ENCODE measurements at places on chromosomes 7 and 10. TPM values are rescaled to one million over a fixed set of nuclear protein-coding genes. Genes with fewer than 3 reads are reported as not detected.

DNA sequence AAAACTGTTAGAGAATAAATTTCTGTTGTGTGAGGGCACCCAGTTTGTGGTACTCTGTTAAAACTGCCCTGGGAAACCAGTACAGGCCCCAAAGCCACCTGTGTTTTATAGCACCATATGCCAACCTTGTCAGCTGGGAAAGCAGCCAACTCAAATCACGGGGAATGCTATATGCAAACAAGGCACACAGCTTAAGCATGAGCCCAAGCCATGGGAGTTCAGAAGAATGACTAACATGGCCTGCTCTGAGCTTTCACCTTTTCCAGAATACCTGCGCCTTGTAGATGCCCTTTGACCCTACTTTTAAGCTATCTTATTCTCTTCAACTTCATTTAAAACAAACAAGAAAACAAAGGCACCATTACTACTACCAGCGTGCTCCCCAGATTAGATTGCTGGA, 5.5 kb upstream of the SLC25A13 start:
- H3K36me3 ChIP-seq: no peaks in the 10 kb centered on the region
- H3K4me3 ChIP-seq: no peak overlapping the region
- H3K4me1 ChIP-seq: peaks cover 6% of the 10 kb centered on the region
- peak; percentile 89 for DNase-seq

DNA sequence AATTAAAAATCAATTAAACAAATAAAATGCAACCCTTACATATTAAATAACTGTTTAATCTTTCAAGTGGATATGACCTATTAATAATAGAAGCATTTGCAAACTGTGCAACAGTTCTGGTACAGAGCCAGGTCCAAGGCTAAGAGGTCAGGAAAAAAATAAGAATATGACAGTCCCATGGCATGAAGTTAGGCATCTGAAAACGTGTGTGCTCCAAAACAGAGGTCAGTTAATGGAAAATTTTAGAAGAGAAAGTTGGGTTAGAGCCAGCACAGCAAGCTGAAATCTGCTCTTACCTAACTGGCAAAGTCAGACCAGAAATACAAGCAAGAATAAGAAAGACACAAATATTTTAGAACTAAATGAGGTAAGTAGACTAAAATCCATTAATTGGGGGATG, 757.7 kb downstream of the GRM8 start:
- H3K27me3 ChIP-seq: no peaks in the 10 kb centered on the region
- H3K4me3 ChIP-seq: no peak overlapping the region
- no peak overlapping the region for H3K27ac ChIP-seq
- peak; percentile 35 for DNase-seq
- H3K36me3 ChIP-seq: no peaks in the 10 kb centered on the region

GRCh38 chr7:68697796-68698280, 900.4 kb upstream of the AUTS2 start:
- H3K4me3 ChIP-seq: no peak overlapping the region
- DNase-seq: peak; percentile 78
- no peaks in the 10 kb centered on the region for H3K36me3 ChIP-seq
- no peak overlapping the region for H3K27ac ChIP-seq

DNA sequence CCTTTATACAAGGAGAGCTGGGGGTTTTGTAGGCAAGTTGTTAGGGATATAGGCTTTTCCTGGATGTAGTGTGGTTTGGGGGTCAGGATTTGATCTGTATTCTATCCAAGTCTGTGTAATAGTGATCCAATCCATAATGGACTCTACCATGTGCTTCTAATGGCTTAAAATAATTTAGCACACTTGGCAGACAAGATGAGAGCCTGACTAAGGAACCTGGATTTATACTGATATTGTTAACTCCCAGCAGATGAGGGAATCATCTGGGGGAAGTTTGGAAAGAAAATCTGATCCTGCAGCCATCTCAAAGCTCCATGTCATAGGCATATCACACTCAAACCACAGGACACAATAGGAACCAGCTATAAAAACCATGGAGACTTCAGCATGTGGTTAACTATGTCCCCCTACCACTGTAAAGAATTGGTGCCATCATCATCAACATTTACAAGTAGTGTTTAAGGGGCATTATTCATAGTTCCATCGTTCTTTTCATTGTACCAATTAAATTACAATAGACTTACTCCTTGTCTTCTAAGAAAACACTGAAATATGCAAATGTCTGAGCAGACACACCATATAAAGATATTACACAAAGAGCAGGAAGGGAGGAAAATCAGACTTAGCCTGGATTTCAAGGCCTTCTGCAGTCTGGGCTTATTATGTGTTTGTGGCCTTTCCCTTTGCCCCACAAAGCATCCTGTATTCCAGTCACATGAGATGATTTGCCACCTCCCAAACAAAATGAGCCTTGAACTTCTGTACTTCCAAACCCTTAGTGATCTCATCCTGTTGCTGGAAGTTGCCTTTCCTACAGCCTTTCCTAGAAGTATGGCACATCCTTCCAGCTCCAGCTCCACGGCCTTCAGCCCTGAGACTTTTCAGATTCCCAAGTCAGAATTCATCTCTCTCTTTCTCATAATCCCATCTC, 22.5 kb upstream of the HPS1 start:
- H3K4me3 ChIP-seq: no peak overlapping the region
- H3K27ac ChIP-seq: no peak overlapping the region
- no peak for DNase-seq
- H3K27me3 ChIP-seq: no peaks in the 10 kb centered on the region
- peaks cover 8% of the 10 kb centered on the region for H3K4me1 ChIP-seq
- no peaks in the 10 kb centered on the region for H3K36me3 ChIP-seq

- H3K27me3 ChIP-seq: no peaks in the 10 kb centered on the region
- H3K36me3 ChIP-seq: peaks cover 47% of the 10 kb centered on the region
- no peaks in the 10 kb centered on the region for H3K4me1 ChIP-seq
- no peak overlapping the region for H3K4me3 ChIP-seq
Observed at GRCh38 chr10:22550732-22551131, 163.6 kb downstream of the PIP4K2A start.

DNA sequence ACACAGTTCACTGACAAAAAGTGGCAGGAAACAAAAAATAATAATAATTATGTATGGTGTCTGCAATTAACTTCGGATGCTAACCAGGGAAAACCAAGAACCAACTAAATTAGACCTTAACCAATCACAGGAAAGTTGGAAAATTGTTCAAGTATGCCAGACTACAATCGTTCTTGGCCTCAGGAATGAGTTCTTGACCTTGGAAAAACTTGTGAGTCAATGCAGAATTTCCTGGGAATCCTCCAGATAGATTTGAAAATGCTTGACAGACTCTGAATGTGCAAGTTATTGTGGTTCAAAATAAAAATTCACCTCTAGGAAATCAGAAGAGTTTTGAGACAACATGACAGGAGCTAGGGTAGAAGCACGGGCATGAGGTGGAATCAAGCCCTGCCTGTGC, 171.5 kb downstream of the C7orf25 start:
- H3K27ac ChIP-seq: no peak overlapping the region
- H3K36me3 ChIP-seq: no peaks in the 10 kb centered on the region
- DNase-seq: no peak

GRCh38 chr7:51792796-51793195, 476.2 kb upstream of the COBL start:
- H3K27ac ChIP-seq: no peak overlapping the region
- H3K4me3 ChIP-seq: no peak overlapping the region
- no peaks in the 10 kb centered on the region for H3K36me3 ChIP-seq
- no peaks in the 10 kb centered on the region for H3K4me1 ChIP-seq

GRCh38 chr10:103500481-103500880, 7.0 kb downstream of the NEURL1 start:
- DNase-seq: no peak
- no peak overlapping the region for H3K27ac ChIP-seq
- H3K36me3 ChIP-seq: no peaks in the 10 kb centered on the region

DNA sequence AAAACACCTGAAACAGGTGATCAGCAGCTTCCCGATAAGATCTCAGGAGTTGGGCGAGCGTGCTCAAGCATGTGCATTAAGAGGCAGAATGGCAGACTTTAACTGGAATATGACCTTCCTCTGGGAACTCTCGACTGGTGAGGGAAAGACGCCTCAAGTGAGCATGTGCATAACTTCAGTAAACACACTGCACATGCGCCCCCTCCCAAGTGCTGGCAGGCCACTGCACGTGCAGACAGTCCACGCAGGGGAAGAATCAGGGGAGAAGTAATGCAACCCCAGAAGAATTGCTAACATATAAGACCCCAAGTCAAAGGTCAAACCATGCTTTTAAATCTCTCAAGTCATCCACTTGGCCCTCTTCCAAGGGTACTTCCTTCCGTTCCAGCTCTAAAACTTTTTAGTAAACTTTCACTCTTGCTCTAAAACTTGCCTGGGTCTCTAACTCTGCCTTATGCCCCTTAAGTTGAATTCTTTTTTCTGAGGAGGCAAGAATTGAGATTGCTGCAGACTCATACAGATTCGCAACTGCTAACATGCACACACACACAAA, 541.0 kb downstream of the TNS3 start:
- H3K27ac ChIP-seq: no peak overlapping the region
- no peak overlapping the region for H3K4me3 ChIP-seq
- no peaks in the 10 kb centered on the region for H3K36me3 ChIP-seq
- H3K4me1 ChIP-seq: peaks cover 4% of the 10 kb centered on the region
- DNase-seq: no peak
- no peaks in the 10 kb centered on the region for H3K27me3 ChIP-seq

DNA sequence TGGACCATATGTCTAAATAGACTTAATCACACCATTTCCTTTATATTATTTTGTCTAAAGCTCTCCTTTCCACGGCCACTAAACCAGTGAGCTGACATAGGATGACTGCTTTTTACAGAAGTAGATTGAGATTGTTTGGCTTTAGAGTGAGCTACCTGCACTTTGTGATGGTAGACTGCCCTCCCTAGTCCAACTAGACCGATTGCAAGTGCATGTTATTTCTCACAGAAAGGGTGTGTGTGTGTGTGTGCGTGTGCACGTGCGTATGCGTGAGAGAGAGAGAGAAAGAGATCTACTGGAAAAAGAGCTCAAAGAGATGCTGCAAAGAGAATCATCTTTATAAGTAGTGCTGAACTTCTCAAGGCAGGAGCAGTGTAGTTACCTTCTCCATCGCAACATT, 60.7 kb downstream of the VCL start:
- H3K36me3 ChIP-seq: peaks cover 11% of the 10 kb centered on the region
- peak overlapping the region; percentile 72 for H3K27ac ChIP-seq
- DNase-seq: peak; percentile 79
- no peak overlapping the region for H3K4me3 ChIP-seq
- peaks cover 35% of the 10 kb centered on the region for H3K4me1 ChIP-seq

DNA sequence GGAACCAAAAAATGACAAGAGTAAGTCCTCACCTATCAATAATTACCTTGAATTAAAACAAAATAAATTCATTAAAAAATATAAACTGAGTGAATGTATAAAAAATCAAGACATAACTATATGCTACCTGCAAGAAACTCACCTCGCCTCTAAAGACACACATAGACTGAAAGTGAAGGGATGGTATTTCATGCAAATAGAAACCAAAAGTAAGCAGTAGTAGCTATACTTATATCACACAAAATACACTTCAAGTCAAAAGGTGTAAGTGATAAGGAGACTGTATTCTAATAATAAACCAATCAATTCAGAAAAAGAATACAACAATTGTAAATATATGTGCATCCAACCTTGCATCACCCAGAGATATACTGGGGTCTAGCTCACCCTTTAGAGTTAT, 332.6 kb downstream of the SH2D4B start:
- no peaks in the 10 kb centered on the region for H3K4me1 ChIP-seq
- H3K27me3 ChIP-seq: no peaks in the 10 kb centered on the region
- H3K36me3 ChIP-seq: no peaks in the 10 kb centered on the region
- no peak for DNase-seq
- no peak overlapping the region for H3K27ac ChIP-seq
- H3K4me3 ChIP-seq: no peak overlapping the region

- no peak for DNase-seq
- H3K27ac ChIP-seq: no peak overlapping the region
- no peaks in the 10 kb centered on the region for H3K4me1 ChIP-seq
- H3K27me3 ChIP-seq: peaks cover 76% of the 10 kb centered on the region
- H3K36me3 ChIP-seq: no peaks in the 10 kb centered on the region
- H3K4me3 ChIP-seq: no peak overlapping the region
Observed at GRCh38 chr10:132810807-132811700, 25.1 kb upstream of the NKX6-2 start.

The GHRHR gene
- not detected for total RNA-seq

The SLC18A3 gene
- 0.73 TPM for total RNA-seq

The TMEM178B gene
- total RNA-seq: 1.7 TPM

The DGKB gene
- 0.89 TPM for total RNA-seq

The AEBP1 gene
- total RNA-seq: 179 TPM

The FAM25C gene
- not detected for total RNA-seq

The ZNF488 gene
- total RNA-seq: 2.2 TPM

The SPDYE8 gene
- not detected for total RNA-seq

The CSTF2T gene
- total RNA-seq: 14.3 TPM

The ELFN1 gene
- 0.43 TPM for total RNA-seq
